ENCODE measurements at places on chromosomes 6 and 20. TPM values are rescaled to one million over a fixed set of nuclear protein-coding genes. Genes with fewer than 3 reads are reported as not detected.

The GLP1R gene
- 0.82 TPM for total RNA-seq

The CDH26 gene
- total RNA-seq, result 1.2 TPM

The SCGN gene
- total RNA-seq, result 0.36 TPM

The COL10A1 gene
- 0.09 TPM for total RNA-seq

- DNase-seq, result peak; percentile 3
Observed at GRCh38 chr6:54717849-54718455, 128.6 kb upstream of the FAM83B start.

DNA sequence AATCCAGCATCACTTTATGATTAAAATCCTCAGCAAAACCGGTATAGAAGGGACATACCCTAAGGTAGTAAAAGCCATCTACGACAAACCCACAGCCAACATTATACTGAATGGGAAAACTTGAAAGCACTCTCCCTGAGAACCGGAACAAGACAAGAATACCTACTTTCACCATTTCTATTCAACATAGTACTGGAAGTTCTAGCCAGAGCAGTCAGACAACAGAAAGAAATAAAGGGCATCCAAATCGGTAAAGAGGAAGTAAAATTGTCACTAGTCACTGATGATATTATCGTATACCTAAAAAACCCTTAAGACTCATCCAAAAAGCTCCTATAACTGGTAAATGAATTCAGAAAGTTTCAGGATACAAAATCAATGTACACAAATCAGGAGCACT lies 33.3 kb downstream of the BLOC1S5 start:
- no peak for DNase-seq

DNA sequence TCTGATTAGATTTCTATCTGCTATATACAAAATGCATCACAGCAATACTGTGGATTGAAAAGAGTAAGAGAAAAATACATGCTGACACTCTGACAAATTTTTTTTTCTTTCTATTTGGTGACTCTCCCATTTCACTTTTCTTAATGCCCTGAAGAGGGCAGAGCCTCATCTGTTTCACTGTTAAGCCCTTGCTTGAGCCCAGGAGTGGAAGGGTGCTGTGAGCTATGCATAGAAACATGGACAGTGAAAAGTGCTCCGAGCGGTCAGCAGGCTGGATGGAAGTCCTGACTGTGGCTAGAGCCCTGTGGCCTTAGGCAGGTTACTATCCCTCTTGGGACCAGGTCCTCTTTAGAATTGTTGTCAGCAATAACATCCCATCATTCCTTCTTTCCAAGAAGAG lies 17.4 kb upstream of the CSE1L start:
- DNase-seq, result no peak

- no peak for DNase-seq
Observed at GRCh38 chr6:167208819-167209576, 51.2 kb upstream of the GPR31 start.

GRCh38 chr6:44255105-44255808 lies 2.1 kb downstream of the SLC35B2 start:
- no peak for DNase-seq

- peak; percentile 5 for DNase-seq
Observed at GRCh38 chr6:126963077-126963809, 155.2 kb upstream of the RSPO3 start.

- DNase-seq, result no peak
Observed at GRCh38 chr6:149271348-149272340, 45.9 kb upstream of the TAB2 start.

- DNase-seq, result no peak
Observed at GRCh38 chr6:30931969-30932645, at the start of gene SFTA2. Gene SFTA2 (minus strand): TSS chr6:30932170. CDS start chr6:30932096, 74 bp downstream.

GRCh38 chr6:80622641-80623040 lies 516.2 kb downstream of the BCKDHB start:
- DNase-seq, result no peak

GRCh38 chr6:170190046-170190445 lies 100.8 kb downstream of the DLL1 start:
- no peak for DNase-seq

DNA sequence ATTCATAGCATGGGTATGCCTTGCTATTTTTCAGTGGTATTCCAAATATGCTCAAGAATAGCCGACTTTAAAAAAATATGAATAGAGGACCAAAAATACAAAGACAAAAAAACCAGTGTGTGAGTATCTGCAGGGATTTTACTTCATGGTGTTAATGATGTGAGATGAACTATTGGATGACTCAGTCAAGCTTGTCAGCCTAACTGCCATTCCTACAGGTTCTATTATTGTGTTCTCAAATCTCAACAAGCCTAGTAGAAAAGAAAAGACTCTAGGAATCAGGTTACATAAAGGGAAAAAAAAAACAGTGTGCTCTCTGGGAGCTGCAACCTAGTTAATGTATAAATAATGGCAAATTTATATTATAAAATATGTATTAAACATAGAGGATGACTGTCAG lies 588.4 kb upstream of the BTBD3 start:
- no peak for DNase-seq
